ENCODE measurements at places on chromosomes 12 and 14.

GRCh38 chr12:2267703-2268470, 215.1 kb downstream of the CACNA1C start:
- DNase-seq: no peak

DNA sequence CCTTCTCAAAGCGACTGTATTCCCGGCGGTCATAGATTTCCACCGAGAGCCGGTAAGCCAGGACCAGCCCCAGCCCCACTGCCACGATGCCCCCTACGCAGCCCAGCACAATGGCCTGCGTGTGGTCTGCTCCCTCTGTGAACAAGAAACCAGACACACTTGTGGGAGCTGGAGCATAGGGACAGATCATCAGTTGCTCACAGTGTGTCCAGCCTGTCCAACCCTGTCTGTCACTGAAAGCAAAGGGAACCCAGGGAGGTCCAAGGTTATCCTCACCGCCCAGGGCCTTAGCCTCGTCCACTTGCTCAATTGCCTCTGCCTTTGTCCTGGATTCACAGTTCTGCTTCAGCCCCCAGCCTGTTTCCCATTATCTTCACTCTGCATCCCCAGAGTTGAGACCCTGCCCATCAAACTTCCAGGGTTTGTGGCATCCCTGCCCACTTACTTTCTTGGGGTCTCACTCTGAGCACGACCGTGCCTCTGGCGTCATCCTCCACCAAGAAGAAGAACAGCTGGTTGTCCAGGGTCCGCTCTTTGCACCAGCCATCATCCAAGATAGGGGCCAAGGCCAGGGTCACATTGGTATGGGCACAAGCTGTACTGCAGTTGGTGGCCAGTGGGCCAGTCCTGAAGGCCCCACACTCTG, 11.3 kb upstream of the CSAD start:
- DNase-seq: no peak

- DNase-seq: no peak
Measured at GRCh38 chr14:54667764-54668163, 100.8 kb downstream of the SAMD4A start.

- no peak for DNase-seq
Measured at GRCh38 chr12:19194963-19195362, 65.4 kb downstream of the PLEKHA5 start.

GRCh38 chr14:80681651-80682050, 259.9 kb downstream of the CEP128 start:
- no peak for DNase-seq

GRCh38 chr12:6647083-6647604, at the start of gene ACRBP:
Gene ACRBP (minus strand): TSS chr12:6647432. CDS start chr12:6647366, 66 bp downstream.
- DNase-seq: no peak

DNA sequence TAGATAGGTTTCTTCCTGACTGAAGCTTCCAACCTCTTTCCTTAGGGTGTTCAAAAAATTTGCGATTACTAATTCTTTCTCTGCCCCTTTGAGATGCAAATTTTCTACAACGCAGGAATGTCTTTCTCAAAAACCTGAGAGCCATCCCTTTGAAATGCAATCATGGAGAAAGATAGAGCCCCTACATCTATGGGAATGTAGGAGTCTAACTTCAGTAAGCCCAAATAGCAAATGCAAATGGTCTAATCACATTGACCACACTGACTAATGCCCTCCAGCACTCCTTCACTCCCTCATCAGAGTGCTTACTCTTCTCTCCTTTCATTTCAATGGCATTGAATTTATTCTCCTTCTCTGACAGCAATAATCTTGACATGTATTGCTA, 107.1 kb downstream of the SLC6A15 start:
- no peak for DNase-seq

- no peak for DNase-seq
Measured at GRCh38 chr14:73613046-73613383, 698 bp downstream of the ACOT6 start.

DNA sequence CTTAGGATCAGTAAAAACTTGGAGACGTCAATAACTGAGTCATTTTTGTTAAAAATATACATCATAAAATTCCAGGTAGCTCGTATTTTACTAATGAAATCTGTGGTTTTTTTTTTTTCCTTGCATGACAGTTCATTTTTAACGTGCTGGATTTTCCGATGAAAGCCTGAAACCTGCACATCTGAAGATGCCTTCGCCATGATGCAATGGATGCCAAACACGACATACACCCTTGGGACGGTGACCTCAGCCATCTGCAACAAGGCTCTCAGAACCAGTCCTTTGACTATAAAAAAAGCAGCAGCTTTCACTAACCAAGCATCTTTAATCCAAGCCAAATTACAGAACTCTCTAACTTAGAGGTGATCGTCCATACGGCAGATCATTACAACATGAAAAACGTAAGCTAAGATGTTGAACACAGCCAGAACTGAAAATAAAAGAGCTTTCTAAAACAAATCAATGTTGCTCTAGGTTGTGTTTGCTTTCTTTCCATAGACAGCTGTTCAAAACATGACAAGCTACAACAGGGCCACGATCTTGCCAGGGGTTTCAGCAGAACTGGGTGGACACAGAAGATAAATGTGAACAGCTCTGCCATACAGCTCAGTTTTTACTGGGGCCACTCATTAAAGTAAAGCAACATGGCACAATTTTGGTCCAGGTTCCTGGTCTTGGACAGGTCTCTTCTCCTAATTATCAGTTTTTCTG, 7.8 kb downstream of the NIN start:
- no peak for DNase-seq

- DNase-seq: no peak
Measured at GRCh38 chr12:115740586-115741155, 536.8 kb downstream of the MED13L start.

GRCh38 chr12:78981-79380, 12.4 kb downstream of the IQSEC3 start:
- DNase-seq: no peak

DNA sequence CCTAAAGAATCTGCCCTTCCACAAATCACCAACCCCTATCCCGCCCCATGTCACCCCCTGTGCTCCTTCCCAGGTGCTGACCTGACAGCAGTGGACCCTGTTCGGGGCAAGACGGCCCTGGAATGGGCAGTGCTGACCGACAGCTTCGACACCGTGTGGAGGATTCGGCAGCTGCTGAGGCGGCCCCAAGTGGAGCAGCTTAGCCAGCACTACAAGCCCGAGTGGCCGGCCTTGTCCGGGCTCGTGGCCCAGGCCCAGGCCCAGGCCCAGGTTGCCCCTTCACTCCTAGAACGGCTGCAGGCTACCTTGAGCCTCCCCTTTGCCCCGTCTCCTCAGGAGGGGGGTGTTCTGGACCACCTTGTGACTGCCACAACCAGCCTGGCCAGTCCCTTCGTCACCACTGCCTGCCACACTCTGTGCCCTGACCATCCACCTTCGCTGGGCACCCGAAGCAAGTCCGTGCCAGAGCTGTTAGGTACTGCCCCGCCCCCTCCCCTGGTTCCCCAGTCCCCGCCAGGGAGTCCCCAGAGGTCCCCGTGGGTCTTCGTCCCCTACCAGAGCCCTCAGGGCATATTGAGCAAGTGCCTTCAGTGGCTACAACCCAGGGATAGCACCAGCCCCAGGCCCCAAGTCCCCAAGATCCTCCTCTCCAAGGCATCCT, 2.7 kb downstream of the ANKRD33 start:
- no peak for DNase-seq

DNA sequence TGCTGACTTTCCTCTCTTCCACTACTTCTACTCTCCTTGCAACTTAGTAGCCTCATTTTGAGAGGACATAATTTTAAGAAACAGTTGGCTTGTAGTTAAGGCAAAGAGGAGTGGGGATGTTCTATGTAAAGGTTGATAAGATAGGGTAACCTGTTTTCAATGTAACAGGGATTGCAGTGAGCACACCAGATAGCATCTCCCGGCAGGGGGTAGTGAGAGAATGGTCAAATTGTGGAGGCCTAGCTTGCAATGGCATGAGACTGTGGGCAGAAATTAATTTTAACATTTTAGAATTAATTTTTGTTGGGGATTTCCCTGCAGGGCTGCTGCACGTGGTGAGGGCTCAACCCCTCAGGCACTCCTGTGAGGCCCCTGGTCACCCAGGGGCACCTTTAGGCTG, 41.4 kb downstream of the KLRG1 start:
- no peak for DNase-seq

- peak; percentile 79 for DNase-seq
Measured at GRCh38 chr14:68788996-68789820, 3.7 kb downstream of the ZFP36L1 start.

DNA sequence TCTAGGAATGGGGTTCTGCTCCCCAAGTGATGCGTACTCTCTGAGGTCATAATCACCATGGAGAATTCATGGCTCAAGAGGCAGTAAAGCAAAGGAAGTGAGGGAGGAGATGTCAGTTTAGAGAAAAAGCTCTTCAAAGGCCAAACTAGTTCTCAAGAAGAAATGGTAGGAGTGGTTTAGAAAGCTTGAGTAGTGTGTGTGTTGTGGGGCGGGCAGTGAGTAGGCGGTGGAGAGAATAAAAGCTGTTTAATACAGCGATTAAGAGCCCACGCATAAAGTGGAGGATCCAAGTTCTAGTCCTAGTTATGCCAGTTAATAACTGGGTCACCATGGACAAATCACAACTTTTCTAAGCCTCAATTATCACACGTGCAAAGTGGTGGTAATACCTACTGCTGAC, 55.6 kb downstream of the PTPN21 start:
- DNase-seq: no peak

- DNase-seq: no peak
Measured at GRCh38 chr12:113880988-113881962, 84.8 kb downstream of the RBM19 start.

DNA sequence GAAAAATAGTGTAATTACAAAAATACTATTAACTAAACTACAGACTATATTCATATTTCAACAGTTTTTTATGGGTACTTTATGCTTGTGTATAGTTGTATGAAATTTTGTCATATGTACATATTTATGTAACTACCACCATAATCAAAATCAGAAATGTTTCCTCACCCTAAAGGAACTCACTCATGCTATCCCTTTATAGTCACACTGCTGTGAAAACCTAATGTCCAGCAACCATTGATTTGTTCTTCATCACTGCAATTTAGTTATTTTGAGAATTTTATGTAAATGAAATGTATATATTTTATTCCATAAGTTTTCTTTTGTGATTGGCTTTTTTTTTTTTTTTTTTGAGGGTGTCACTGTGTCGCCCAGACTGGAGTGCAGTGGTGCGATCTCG, 278.9 kb upstream of the SLC16A7 start:
- DNase-seq: no peak

DNA sequence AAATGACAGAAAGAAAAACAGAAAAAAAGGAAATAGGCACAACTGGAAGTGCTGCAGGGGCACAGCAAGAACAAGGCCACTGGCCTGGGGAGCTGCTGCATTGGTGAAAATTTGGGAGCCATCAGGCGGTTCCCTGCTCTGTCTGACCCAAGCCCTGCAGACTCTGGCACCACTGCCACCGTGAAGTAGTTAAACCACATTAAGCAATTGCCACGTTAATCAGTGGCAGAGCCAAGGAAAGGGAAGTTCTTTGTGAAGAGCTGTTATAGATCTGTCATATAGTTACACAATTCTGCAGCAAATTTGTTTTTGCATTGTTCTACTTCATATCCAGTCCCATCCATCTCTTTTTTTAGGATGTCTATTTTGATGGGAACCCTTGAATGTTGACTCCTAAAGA, 915.3 kb downstream of the FSCB start:
- DNase-seq: no peak
